Activated CD8-positive, alpha-beta memory T cell treated with anti-CD3 and anti-CD28 coated beads, Interleukin-2, amount 10 ng/mL, durations not matched to agents 7 days and 5 days (primary cell): ENCODE measurements at places on chromosomes 7 and 10. TPM values are rescaled to one million over a fixed set of nuclear protein-coding genes. Genes with fewer than 3 reads are reported as not detected.

GRCh38 chr10:112394475-112394875 lies 20.6 kb downstream of the ACSL5 start:
- H3K27me3 ChIP-seq = no peaks in the 10 kb centered on the region
- peaks cover 26% of the 10 kb centered on the region for H3K36me3 ChIP-seq
- H3K4me3 ChIP-seq = no peak overlapping the region
- no peak for DNase-seq
- peaks cover 23% of the 10 kb centered on the region for H3K4me1 ChIP-seq
- H3K27ac ChIP-seq = no peak overlapping the region

- peak; percentile 84 for DNase-seq
- peaks cover 64% of the 10 kb centered on the region for H3K4me1 ChIP-seq
- H3K27me3 ChIP-seq = no peaks in the 10 kb centered on the region
Observed at GRCh38 chr7:150451097-150451793, 815 bp downstream of the GIMAP8 start.

GRCh38 chr7:96346293-96346953 lies 24.5 kb upstream of the SLC25A13 start:
- H3K36me3 ChIP-seq = no peaks in the 10 kb centered on the region
- H3K27me3 ChIP-seq = peaks cover 15% of the 10 kb centered on the region
- no peaks in the 10 kb centered on the region for H3K4me1 ChIP-seq
- DNase-seq = no peak
- no peak overlapping the region for H3K4me3 ChIP-seq

Gene HDAC9
- total RNA-seq = 2.9 TPM

Gene CYP2E1
- total RNA-seq = 0.26 TPM

Gene MORN4
- total RNA-seq = 1.9 TPM

Gene ABCB4
- total RNA-seq = not detected

Gene HTR7
- total RNA-seq = not detected
